Glomerular endothelial cell (primary cell): ENCODE measurements at places on chromosomes 3 and 15.

- DNase-seq, result no peak
These were observed 317 bp upstream of the MESP2 start for GRCh38 chr15:89775815-89776214.

GRCh38 chr15:52385670-52386069 is 90.1 kb upstream of the MYO5C start:
- DNase-seq, result no peak

DNA sequence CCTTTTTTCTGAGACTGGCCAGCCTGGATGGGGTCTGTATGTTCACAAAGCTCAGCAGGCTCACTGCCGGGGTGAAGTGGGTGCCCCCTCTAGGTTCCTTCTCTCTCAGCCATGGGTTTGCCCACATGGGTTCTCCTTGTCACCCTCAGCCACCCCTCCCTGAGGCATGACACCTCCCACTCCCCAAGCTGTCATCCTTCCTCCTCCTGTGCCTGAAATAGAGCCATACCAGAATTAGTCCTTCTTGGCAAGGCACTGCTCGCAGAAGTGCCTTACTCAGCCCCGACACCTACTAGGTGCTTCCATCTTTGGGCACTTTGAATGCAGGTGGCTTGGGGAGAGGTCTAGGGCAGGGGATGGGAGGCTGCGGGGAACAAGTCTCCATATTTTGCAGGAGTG is 62.9 kb upstream of the SEC13 start:
- no peak for DNase-seq

DNA sequence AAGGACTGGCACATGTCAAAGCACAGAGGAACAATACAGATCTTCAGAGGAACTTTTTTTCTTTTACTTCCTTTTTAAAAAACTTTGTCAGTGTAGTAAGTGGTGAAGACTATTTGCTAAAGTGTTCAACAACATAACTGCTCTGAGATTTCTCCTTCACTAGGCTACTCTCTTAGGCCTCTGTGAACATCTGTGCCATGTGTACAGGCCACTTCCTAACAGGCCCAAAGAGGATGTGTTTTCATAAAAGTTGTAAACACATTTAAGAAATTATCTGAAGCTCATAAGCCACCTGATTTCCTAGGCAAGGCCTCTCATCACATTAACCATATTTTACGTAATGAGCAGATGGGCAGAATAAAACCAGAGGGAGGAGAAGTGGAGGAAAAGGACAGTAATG is 235.4 kb downstream of the FHIT start:
- DNase-seq, result no peak

GRCh38 chr3:39910826-39911464 is 101.5 kb downstream of the MYRIP start:
- DNase-seq, result no peak

DNA sequence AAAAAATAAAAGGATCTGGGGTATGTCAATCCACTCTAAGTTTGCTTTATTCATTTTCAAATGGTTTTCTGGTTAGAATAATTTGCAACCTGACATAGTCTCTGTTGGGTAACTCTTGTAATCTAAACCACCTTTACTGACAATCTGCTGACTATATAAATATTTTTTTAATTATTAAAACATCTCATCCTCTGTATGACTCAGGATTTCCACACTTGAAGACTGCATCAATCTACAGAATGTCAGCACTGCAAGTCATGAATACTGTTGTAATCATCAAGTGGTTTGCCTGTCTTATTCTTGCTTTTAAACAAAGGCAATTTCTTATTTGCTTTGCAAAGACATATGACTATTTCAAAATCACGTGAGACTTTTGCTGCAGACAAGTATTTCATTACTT is 42.1 kb downstream of the VGLL3 start:
- DNase-seq, result no peak

GRCh38 chr3:170701696-170702678 is 116.1 kb upstream of the SLC7A14 start:
- DNase-seq, result no peak

- DNase-seq, result no peak
These were observed 1.7 kb downstream of the SLCO3A1 start for GRCh38 chr15:91855241-91855640.

DNA sequence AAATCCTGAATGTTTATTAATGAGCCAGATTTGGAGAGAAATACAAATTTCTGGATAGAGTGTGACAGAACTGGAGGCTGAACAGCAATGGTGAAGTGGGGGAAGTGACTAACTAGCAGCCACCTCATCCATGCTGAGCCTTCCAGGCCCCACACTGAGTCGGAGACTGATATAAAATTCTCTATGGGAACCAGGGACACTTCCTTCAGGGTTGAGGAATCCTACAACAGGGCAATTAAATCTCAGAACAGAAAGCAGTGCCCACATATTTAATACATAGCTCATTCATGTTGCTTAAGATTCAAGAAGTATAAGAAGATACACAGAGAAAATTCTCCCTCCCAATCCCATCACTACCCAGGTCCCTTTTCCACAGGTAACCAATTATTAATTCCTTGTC is 49.3 kb downstream of the HACD2 start:
- DNase-seq, result no peak

- no peak for DNase-seq
These were observed 61.3 kb downstream of the CEMIP start for GRCh38 chr15:80840182-80841130.

GRCh38 chr3:52021489-52022268 is 26.0 kb upstream of the RPL29 start:
- no peak for DNase-seq

DNA sequence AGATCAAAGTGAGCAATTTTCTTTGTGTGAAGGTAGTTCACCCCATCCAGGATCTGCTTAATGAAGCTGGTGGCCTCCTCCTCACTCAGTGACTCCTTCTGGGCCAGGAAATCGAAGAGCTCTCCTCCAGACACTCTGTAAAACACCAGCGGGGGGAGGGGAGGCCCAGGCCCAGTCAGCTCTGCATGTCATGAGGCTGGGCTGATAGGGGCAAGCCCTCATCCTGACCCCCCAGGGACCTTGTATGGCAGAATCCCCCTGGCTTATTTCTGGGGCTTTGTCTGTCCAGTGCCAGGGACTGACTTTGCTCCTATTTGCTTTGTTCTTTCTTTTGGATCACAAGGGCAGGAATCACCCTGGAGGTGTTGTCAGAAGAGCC is 74.9 kb downstream of the DAPK2 start:
- no peak for DNase-seq

- DNase-seq, result no peak
These were observed 18.5 kb downstream of the C3orf85 start for GRCh38 chr3:109154979-109155378.

DNA sequence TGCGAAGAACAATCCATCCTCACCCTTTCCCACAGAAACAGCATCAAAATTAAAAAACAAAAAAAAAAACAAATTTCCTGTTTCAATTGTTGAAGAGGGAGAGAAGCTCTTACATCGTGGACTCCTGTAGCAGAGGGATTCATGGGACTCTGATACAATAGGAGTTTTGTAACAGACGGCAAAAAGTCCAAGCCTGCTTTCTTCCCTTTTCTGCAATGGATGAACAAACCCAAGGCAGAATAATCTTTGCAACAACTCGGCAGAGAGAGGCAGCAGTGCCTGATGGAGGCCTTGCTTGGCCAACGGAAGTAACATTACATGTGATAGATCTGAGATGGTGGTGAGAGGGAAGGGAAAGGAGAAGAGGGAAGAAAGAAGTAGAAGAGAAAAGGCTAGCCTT is 26.9 kb downstream of the CCR4 start:
- DNase-seq, result no peak
